ENCODE measurements at places on chromosomes 1 and 21.

- no peak for DNase-seq
These were observed 22.1 kb upstream of the SMYD3 start for GRCh38 chr1:246528933-246529731.

- no peak for DNase-seq
These were observed 3.0 kb upstream of the ATP1B1 start for GRCh38 chr1:169103480-169103893.

GRCh38 chr1:89088572-89088971 lies 23.6 kb upstream of the GBP1 start:
- no peak for DNase-seq

- DNase-seq = no peak
These were observed 30.6 kb downstream of the PHC2 start for GRCh38 chr1:33400153-33400911.

DNA sequence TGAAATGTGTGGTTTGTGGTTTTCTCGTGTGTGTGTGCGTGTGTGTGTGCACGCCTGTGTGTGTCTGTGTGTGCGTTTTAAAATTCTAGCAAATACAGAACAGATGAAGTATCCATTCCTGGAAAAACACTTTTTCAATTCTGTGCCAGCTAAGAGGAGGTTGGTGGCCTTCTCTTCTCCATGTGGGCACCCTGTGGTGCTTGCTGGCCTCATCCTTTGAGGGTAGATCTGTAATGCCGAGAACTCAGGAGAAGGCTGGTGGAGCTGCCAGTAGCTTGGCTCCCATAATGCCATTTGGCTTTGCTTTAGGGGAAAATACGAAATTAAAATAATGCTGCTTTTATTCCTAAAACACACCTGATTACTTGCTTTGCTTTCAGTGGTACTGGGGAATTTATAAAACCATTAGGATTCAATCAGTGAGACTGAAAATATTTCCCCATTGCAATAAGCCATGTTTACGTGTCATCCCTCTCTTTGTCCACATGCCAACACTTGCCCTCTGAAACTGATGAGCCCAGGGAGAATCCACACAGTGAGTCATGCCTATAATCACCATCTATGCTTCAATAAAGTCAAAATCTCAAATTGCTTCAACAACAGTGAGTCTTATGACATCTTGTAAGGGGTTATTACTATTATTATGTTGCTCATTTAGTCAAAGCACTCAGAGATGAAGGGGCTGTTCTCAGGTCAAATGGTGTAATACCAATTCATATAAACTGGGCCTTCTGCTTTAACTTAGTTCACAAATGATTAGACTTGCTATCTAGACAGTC lies 39.2 kb downstream of the ABCA4 start:
- no peak for DNase-seq

- DNase-seq = no peak
These were observed 144.2 kb downstream of the LYPLAL1 start for GRCh38 chr1:219317762-219318353.

GRCh38 chr1:91006113-91006908 lies 15.5 kb downstream of the ZNF644 start:
- DNase-seq = no peak

GRCh38 chr21:32335601-32336575 lies 37.2 kb downstream of the MRAP start:
- DNase-seq = no peak

DNA sequence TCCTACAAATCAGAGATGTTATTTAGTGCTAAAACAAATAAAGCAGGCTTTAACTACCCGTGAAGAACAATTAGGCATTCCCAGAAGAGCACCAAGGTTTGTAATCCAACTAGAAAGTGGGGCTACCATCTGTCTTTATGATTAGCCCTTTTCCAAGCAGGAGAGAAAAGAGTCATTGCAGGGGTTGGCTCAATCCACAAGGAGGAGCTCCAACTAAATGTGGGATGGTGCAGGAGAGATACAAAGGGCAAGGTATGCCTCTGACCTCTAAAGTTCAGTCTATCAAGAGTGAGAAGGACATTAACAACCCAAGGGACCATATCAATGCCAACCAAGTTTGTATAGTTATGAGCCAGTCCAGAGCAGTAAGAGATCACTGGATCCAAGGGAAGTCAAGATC lies 382.7 kb upstream of the DUSP10 start:
- DNase-seq = no peak

DNA sequence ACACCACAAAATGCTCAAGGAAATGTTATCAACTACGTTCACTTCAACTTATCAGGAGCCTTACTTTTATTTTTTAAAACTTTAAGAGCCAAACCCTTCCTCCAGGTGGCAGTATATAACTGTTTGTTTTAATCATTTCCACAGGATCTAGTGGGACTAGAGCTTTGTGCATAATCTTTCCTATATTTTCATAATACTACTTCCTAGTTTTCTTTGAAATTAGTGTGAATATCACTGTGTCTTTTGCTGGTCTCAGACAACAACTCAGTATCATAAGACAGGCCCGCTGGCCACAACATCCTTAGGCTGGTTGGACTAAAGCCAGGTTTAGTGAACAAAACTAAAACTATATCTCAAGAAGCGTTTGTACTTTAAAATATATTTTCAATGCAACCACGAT lies 145.5 kb downstream of the TIAM1 start:
- DNase-seq = no peak

DNA sequence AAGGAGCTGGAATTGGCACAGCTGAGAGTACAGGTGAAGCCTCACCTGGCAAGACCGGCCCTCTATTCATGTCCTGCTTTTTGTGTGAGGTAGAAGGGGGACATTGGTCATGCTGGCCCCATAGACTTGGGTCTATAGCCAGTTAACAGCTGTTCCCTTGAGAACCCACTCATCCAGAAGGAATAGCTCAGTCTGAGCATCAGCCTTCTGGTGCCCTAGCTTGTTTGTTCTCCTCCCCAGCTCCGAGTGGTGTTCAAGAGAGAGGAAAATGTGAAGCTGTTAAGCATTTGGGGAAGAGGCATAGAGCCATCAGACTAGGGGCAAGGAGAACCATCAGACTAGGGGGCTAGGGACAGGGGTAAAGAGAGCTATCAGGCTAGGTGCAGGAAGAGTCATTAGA lies 290.9 kb downstream of the SIPA1L2 start:
- DNase-seq = no peak

DNA sequence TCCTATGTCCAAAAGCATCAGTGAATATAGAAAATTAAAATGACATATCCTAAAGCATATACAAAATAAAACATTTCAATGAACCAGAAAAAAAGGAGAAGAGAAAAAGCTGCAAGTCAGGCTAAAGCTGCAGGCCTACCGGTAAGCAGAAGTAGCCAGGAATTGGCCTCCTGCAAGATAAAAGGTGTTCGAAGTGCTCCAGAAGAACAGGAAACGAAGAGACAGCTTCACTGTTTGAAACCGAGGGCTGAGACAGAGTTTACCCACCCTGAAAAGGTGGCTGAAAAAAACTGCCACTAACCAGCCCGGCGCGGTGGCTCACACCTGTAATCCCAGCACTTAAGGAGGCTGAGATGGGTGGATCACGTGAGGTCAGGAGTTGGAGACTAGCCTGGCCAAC lies 37.4 kb downstream of the NSL1 start:
- DNase-seq = no peak

GRCh38 chr1:98410082-98410481 lies 251.4 kb upstream of the SNX7 start:
- DNase-seq = no peak

DNA sequence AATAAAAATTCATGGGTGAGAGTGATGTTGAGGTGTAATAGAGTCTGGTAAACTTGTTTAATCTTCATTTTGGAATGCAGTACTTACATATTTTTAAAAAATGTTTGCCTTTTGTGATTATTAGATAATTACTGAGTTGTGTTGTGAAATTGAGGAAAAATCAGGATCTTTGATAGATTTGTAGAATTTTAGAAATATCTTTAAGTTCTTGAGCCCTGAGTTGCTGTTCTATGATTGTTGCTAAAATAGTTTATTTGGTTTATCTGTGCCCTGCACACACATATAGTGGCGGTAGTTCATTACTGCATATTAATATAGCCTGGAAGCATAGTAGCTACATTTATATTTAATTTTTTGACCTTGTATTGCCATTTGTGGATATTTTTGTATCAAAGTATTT lies 1.6 kb downstream of the B3GALT2 start:
- DNase-seq = no peak

All from stimulated activated CD8-positive, alpha-beta memory T cell treated with anti-CD3 and anti-CD28 coated beads, Interleukin-4, amount 100 ng/mL, for 1 hour (primary cell).